ENCODE measurements at places on chromosomes 4 and X.

- no peak for DNase-seq
Observed at GRCh38 chr4:176387571-176387970, 67.8 kb downstream of the SPCS3 start.

- DNase-seq: no peak
Observed at GRCh38 chr4:140113653-140114052, 40.3 kb downstream of the MAML3 start.

GRCh38 chr4:73770917-73771316 lies 30.5 kb downstream of the CXCL8 start:
- DNase-seq: no peak

DNA sequence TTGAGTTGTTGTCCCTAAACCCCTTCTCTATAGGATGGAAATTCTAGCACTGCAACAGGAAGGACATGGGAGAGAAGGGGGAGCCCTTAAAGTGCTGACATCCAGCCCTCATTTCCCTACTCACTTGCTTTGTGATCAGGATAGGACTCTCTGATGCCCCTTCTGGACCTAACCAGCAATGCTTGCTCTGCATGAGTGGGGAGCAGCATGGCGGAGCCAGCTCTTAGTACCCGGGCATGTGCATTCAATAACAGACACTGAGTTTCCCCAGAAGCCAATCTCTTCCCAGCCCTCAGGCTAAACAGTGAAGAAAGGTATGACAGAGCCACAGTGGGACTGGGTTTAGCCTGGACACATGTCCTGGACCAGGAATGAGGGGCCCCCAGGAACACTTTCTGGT lies 14.0 kb downstream of the SOD3 start:
- no peak for DNase-seq

GRCh38 chr4:139209470-139210063 lies 32.5 kb upstream of the ELF2 start:
- no peak for DNase-seq

DNA sequence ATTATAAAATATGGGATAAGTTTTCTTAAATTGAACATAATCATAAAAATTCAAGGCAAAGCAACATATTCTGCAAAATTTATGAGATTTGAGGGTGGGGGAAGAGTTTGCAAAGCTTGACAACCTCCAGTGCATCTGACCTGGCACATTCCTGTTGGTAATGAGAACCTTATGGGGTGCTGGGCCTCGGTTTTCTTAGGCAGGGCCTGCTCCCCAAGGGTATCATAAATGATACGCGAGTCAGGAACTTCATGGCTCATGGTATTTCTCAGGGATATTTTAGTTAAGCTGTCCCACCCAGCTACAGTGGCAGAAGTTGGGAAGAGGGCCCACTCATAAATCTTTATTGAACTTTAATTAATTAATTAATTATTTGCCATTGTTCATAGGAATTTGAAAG lies 13.2 kb downstream of the AFF2 start:
- no peak for DNase-seq

- no peak for DNase-seq
Observed at GRCh38 chrX:118250445-118250844, 95.5 kb upstream of the WDR44 start.

- peak; percentile 25 for DNase-seq
Observed at GRCh38 chr4:113701169-113701568, 60.4 kb downstream of the CAMK2D start.

GRCh38 chr4:138749303-138749702 lies 266.3 kb upstream of the NOCT start:
- peak; percentile 67 for DNase-seq

- DNase-seq: peak; percentile 77
Observed at GRCh38 chr4:109967798-109968520, 55.3 kb downstream of the EGF start.

DNA sequence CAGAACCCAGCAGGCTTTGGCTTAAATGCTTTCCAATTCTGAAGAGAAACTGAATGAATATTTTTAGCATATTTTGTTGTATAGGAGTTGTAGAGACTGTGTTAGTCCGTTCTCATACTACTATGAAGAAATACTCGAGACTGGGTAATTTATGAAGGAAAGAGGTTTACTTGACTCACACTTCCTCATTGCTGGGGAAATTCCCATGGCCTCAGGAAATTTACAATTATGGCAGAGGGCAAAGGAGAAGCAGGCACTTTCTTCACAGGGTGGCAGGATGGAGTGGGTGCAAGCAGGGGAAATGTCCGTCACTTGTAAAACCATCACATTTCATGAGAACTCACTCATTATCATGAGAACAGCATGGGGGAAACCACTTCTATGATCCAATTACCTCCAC lies 291.7 kb downstream of the PACRGL start:
- DNase-seq: no peak

GRCh38 chr4:102988429-102989020 lies 31.0 kb downstream of the SLC9B1 start:
- DNase-seq: no peak

- DNase-seq: no peak
Observed at GRCh38 chrX:78957049-78957767, 12.0 kb downstream of the P2RY10 start.

DNA sequence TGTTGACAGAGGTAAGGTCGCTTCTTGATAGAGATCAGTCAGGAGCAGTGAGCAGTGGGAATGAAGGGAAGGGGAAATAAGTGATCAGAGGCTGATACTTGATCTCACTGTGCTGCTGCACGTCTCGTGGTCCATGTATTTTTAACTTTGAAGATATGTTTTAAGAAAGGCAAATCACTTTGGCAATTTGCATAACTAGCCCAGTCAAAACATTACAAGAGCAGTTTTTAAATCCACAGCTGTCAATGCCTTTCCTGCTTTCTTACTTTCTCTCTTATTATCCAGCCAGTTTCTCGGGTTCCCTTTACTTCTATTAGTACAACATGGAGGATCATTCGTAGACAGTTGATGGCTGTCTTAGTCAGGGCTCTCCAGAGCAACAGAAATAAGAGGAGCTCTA lies 472.8 kb downstream of the TMA16 start:
- no peak for DNase-seq

- DNase-seq: peak; percentile 2
Observed at GRCh38 chr4:183670251-183670650, 11.2 kb downstream of the TRAPPC11 start.

GRCh38 chr4:57042711-57043169 lies 64.0 kb downstream of the POLR2B start:
- no peak for DNase-seq

- peak; percentile 38 for DNase-seq
Observed at GRCh38 chr4:56861360-56861759, 39.9 kb upstream of the SPINK2 start.

DNA sequence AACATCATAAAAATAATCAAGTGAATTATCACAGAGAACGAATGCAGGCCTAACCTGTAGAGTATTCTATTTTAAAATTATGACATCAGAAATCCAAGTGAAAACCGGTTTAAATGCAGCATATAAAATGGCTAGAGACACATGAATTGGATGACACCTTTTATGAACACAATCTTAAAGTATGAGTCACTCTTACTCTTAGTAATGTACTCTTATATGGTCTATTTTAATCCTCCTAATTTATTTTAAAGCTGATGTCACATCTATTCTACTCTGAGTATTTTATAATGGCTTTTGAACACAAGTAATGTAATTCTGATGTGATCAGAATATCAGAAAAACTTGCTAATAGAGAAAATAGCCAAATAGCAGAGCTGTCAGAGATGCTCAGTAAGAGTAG lies 161.4 kb upstream of the RADX start:
- no peak for DNase-seq

DNA sequence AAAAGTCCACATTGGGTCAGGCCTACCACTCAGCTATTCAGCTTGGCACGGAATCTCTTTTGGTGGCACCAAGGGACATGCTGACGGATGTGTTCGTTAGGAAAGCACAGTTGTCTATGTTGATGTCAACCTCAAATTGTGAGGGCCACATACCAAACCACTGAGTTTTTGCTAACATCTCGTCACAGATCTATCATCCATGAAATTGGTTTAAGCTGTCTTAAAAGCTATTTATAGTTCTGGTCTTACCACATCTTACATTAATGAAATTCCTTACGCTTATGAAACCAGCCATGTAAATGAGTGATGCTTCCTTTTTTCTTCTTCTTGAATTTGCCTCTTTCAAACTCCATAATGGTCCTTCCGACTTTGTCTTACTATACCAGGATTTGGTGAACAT lies 101.5 kb downstream of the MGST2 start:
- no peak for DNase-seq

- no peak for DNase-seq
Observed at GRCh38 chrX:143634663-143635455, 1.0 kb downstream of the SLITRK4 start.

DNA sequence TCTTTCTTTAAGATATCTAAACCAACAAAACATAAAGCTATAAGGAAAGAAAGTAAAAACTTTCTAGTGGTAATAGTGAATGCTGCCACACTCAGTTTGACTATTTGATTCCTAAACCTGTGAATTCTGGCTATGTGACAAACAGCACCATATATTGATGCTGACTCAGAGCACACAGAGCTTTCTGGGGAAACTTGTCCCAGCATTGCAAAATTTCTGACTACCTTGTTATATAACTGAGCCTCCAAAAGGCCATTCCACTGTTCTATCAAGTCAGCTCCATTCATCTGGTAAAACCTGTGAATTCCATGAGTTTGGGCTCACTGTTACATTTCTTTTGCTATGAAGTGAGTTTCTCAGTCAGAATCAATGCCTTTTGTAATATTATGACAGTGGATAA lies 1229.7 kb downstream of the PCDH18 start:
- DNase-seq: no peak

DNA sequence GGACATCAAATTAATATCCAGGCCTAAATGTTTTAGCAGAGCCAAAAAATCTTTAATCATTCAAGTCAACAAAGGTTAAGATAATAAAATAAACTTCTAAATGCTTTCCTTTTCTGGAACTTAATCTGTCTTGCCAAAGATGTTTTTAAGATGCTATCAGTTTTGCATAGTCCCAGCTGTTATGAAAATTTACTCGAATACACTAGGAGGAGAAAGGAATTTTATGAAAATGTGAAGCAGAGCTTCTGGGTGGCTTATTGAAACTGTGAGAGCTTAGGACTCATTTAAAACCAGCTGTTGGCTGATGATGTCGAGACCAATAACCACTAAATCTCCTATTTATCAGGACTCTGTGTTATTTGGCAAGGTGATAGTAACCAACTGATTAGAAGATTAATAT lies 202.2 kb upstream of the ETNPPL start:
- DNase-seq: no peak

DNA sequence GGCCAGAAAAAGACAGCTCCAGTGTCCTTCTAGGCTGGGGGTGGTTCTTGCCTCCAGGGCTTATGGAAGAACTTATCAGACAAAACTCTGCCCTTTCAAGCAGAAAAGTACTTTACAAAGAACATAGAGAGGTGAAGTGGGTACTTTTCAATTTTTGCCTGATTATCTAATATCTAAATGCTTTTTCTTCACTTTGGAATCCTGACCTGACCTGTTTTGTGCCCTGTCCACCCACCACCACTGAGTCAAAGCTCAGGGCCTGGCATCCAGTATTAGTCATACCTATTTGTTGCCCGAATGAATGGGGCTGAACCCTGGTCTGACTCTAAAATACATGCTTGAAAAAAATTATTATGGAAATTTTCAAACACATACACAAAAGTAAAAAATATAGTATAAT lies 37.2 kb downstream of the RTL9 start:
- no peak for DNase-seq

DNA sequence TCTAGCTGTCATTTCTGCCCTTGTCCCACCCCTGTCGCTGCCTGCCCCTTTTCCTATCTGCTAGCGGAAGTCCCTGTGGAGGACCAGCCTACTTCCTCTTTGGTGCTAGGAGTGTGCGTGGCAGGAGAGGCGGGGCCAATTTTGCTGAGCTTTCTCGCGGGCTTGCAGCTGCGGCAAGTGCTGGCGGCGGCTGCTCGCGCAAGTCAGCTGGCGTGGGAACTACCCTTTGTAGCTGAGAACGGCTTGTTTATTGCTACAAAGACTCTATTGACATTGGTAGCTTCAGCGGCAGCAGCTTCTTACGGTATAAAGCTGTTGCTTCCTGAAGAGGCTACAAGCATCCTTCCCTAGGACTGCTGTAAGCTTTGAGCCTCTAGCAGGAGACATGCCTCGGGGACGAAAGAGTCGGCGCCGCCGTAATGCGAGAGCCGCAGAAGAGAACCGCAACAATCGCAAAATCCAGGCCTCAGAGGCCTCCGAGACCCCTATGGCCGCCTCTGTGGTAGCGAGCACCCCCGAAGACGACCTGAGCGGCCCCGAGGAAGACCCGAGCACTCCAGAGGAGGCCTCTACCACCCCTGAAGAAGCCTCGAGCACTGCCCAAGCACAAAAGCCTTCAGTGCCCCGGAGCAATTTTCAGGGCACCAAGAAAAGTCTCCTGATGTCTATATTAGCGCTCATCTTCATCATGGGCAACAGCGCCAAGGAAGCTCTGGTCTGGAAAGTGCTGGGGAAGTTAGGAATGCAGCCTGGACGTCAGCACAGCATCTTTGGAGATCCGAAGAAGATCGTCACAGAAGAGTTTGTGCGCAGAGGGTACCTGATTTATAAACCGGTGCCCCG lies at the start of gene MAGEH1:
MAGEH1 (plus strand) TSS at position 138 of the 843 bp plus-strand sequence; CDS start at position 386, 248 bp downstream.
- peak; percentile 81 for DNase-seq

GRCh38 chr4:176945334-176945733 lies 152.6 kb upstream of the VEGFC start:
- no peak for DNase-seq

GRCh38 chr4:23374259-23374658 lies 515.6 kb downstream of the PPARGC1A start:
- DNase-seq: no peak

DNA sequence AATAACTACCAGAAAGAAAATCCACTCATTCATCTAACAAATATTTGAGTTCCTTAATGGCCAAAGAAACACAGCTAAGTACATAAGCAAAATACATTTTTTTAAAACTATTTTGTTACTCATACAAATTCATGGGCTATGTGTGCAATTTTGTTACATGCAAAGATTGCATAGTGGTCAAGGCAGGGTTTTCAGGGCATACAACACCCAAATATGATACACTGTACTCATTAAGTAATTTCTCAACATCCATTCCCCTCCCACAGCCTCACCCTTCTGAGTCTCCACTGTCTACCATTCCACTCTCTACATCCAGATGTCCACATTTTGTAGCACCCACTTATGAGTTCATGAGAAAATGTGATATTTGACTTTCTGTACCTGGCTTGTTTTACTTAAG lies 58.2 kb downstream of the BRWD3 start:
- DNase-seq: no peak

GRCh38 chr4:27366104-27366823 lies 505.6 kb downstream of the STIM2 start:
- DNase-seq: peak; percentile 96

DNA sequence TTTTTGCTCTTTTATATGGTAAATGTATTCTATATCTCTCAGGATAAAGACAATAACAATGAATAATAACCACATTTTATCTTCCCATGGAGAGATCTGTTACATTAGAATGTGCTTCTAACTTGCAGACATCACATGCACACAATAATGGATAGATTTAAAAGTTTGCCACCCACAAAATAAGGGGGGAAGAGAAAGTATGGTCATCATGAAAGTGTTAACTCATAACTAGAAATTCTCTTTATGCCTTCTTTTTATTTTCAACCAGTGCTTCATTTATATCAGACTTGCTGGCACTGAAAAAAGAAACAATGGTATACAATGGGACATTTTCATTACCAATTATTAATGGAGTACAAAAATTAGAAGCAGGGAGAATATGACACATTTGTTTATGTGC lies 470.0 kb downstream of the FAT4 start:
- no peak for DNase-seq

Data from fibroblast of lung (primary cell).